ENCODE measurements at places on chromosomes 6 and 20. TPM values are rescaled to one million over a fixed set of nuclear protein-coding genes. Genes with fewer than 3 reads are reported as not detected.

FAM184A gene
- total RNA-seq = 30.4 TPM

GPX6 gene
- total RNA-seq = not detected

ROS1 gene
- not detected for total RNA-seq

CDH22 gene
- 3.1 TPM for total RNA-seq

MEI4 gene
- total RNA-seq = 0.73 TPM

PPP1R16B gene
- total RNA-seq = 13.0 TPM

FAXC gene
- total RNA-seq = 36.3 TPM

SYTL3 gene
- 2.4 TPM for total RNA-seq

MYT1 gene
- 17.2 TPM for total RNA-seq

KCNQ2 gene
- total RNA-seq = 116 TPM

C4A gene
- total RNA-seq = 13.5 TPM

TAAR2 gene
- not detected for total RNA-seq

RIMS4 gene
- total RNA-seq = 25.8 TPM

GNRH2 gene
- total RNA-seq = not detected

MACROD2 gene
- 58.1 TPM for total RNA-seq

HS3ST5 gene
- 7.4 TPM for total RNA-seq

RBM12 gene
- total RNA-seq = 79.5 TPM

FAM217A gene
- not detected for total RNA-seq

SNX5 gene
- total RNA-seq = 79.8 TPM

DNA sequence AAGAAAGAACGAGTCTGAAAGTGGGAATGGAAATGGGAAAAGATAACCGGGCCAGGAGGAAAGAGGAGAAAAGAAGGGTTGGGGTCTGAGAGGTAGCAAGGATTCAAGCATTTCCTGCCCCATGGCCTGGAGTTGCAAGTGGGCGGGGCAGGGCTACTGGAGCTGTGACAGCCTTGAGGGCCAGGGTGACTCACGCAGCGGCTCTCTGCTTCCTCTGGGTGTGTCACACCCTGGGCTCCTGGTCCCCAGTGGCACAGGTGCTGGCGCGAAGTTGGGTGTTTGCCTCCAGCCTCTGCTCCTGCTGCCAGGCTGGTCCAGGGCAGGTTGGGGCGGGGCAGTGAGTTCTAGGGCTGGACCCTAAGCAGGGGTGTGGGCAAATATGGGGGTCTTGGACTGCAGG lies 3.3 kb upstream of the ULBP3 start:
- DNase-seq = no peak

DNA sequence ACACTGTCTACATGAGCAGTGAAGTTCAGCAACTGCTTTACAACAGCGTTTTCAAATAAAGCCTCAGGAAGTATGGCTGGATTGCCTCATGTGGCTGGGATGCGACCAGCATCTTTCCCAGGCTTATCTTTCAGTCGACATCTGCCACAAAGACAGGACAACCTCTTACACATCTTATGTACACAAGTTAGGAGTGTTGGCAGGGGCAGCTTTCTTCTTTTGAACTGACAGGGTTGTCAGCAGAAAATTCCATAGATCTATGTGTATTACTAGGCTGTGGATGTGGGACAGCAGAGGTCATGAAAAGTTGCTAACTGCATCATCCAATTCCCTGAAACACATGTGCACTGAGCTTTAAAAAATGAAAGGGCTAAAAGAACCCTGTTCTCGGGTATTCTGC lies 48.1 kb downstream of the PLAGL1 start:
- DNase-seq = no peak

- DNase-seq = no peak
These were observed 1101.3 kb downstream of the GRIK2 start for GRCh38 chr6:102494808-102495207.

DNA sequence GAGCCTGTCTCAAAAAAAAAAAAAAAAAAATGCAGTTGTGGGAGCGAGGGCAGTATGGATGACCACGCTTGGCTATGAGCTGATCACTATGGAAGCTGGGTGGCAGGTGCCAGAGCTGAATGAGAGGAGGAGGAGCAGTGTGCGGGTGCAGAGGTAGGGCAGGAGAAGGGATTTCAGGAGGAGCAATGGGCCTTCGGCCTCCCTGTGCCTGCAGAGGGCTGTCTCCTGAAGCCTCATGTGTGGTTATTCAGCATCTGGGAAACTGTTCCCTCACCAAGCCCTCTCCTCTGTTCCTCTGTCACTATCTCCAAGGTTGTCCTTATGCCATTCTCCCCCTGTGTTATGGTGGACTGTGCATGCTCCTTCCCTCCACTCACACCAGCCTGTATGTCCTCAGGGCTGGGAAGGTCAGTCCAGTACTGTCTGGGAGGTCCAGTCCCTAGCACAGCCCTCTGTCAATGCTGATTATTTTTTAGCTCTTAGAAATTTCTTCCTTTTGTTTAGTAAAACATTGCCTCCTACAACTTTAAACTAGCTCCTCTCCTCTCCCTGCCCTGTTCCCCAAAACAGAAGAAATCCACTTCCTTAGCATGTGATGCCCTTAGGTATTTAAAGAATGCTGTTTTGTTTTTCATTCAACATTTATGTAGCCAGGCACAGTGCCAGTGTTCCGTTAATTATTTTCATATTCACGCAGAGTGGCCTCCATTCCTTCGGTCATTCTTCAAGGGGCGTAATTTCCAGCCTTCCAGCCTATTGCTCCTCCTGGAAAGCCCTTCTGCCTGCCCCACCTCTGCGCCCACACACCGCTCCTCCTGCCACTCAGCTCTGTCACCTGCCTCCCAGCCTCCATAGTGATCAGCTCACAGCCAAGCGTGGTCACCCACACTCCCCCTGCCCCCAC lies 48.9 kb downstream of the CNBD2 start:
- DNase-seq = no peak

GRCh38 chr6:43943099-43943766 lies 173.2 kb downstream of the VEGFA start:
- no peak for DNase-seq

DNA sequence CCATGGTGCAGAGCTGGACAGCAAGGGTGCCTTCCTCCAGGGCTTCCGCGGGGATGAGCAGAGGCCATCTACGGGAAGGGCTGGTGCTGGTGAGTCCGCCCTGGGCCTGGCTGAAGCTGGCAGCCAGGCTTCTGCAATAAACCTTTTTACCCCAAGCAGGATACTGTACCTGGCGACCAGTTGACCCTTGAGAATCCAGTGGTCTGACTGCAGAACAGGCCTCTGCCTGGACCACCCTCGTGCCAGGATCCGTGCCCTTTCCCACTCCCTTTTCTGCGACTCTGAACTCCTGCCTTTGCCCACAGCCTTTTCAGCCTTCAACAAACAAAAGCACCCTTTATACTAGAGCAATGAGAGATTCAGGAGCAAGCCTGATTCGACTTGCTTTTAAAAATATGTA lies 18.9 kb downstream of the CDH26 start:
- no peak for DNase-seq

GRCh38 chr6:86723729-86724128 lies 213.6 kb upstream of the HTR1E start:
- DNase-seq = no peak

- DNase-seq = no peak
These were observed at the start of gene DSP for GRCh38 chr6:7541175-7542064. Gene DSP, plus strand, starts transcription at chr6:7541671. Its CDS starts 245 bp downstream, at chr6:7541916.

- no peak for DNase-seq
These were observed 68.5 kb upstream of the SRSF6 start for GRCh38 chr20:43389211-43389610.

GRCh38 chr6:34229877-34230276 lies 6.8 kb upstream of the HMGA1 start:
- no peak for DNase-seq

DNA sequence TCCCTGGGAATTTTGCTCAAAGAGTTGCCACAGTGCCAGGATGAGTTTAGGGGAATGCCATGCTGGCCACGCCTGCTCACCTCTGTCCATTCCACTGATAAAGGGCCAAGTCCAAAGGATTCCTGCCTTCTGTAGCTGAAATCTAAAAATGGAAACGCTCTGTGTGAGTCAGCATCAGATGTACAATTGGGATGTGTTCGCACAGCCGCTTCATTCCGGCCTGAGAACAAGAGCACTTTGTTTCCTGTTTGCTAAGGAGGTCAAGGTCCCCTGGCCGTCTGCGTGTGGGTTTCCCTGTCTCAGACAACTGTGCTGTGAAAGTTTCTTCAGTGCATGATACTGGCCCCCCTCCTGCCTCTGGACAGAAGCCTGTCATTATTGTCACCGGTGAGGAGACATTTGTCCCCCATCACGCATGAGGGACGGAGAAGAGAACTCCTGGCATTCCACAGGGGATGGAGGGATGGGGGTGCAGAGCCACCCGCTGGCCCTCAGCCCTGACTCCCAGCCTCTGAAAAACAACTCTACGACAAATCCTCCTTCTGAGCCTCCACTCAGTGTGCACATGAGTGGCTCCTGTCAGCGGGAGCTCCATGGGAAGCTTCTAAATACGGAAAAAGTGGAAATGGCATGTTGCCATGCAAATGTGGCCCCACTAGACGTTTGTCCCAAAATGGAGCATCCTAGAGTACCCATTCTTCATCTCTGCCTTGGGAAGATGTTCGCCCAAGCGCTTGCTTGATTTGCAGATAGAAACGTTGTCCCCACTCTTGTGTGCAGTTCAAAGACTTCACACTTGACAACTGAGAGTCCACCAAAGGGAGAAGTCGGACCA lies 143.5 kb upstream of the AFDN start:
- DNase-seq = no peak

GRCh38 chr20:37928996-37929682 lies 26.2 kb downstream of the VSTM2L start:
- DNase-seq = no peak

DNA sequence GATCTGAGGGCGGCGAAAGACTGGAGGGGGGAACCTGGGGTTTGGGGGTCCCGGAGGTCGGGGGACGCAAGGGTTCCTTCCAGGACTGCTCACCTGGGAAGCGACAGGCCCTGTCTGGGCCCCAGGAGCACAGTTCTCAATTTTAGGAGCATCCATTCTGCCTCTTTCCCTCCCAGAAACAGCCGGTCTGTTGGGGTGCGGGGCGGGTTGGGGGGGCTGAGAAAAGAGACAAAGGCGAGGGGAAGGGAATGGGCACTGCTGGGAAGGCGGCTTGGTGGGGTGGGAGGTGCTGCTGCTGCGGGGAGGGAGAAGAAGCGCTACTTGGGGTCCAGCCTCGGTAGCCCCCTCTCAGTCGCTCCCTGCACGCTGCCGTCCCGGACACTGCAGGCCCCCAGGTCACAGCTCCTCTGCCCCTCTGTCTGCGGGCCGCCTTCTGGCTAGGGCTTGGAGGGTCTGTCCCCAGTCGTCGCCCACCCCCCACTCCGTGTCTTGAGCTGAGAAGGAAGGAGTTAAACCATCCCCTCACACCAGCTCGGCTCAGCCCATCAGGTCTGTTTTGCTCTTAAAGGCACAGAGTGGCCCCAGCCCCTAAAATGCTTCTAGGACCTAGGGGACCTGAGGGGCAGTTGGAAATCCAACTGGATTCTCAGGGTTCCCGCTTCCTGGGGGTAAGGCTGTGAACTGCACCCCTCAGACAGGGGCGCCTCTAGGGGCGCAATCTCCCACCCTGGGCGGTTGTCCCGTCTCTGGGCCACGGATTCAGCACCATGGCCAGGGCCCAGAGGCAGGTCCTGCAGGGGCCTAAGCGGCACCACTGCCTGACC lies 690 bp downstream of the GDAP1L1 start:
- DNase-seq = peak; percentile 28

DNA sequence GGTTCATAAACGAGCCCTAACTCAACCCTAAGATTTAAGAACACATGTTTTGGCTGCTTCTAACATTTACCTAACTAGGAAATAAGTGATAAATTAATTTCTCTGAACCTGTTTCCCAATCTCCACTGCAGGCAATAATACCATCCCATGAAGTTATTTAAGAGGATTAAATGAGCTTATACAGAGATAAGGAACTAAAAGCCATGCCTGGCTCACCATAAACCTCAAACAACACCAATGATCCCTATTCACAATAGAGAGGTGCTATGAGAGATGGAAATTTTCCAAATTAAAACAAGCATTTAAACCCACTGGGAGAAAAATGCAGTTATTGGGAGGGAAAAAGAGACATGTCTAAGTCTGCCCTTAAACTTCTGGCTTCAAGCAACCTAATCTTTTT lies 33.9 kb upstream of the KLHL31 start:
- no peak for DNase-seq

DNA sequence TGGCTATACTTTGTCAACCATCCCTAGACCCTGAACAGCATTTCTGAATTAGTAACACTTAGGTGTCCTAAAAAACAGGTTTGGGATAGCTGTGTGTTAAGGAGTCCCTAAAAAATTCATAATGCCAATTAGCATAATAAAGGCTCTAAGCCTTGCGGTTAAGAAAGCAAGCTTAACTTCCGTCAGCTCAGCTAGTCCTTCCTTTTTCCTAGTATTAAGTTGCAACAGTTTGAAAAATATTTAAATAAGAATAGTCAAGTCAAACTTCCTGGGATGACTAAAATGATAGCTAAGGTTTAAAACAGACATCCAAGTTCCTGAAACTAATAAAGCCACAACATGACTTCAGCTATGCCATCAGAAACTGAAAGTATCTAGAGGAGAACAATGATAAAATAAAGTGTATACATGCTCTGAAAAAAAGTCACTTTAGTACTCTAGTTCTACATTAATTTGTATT lies 3.5 kb downstream of the AKIRIN2 start:
- no peak for DNase-seq

DNA sequence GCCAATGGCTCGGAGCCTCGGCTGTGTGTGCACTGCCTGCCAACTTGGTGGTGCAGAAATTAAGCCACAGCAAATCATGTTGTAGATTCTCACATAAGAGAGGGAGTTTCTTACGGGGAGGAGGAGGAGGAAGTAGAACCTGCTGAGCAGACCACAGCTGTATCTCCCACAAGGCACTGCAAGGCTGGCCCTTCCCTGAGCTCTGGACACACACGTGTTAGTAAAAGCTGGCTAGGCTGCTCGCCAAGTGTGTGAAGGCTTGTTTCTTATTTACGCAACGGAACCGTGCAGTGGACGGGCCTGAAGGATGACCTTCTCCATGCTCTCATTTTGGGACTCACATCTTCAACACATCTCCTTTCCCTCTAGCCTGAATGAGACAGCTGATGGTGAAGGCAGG lies 15.7 kb upstream of the QKI start:
- DNase-seq = no peak

DNA sequence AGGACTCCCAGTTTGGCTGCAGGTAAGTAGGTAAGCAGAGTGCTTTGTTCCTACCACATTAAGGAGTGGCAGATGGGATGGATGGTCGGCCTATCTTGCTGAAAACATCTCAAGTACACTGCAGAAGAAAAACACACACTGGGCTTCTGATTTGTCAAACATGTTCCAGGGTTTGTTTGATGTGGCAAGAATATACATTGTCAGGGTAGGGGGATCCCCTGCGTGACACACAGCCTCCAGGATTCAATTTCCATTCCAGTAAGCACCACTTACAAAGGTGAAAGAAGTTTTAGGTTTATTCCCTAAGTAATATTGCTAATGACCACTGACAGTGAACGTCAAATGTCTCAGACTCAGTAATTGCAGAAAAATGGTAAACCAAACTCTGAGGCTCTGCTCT lies 26.0 kb upstream of the KIF16B start:
- no peak for DNase-seq

- no peak for DNase-seq
These were observed 11.8 kb downstream of the NINL start for GRCh38 chr20:25573288-25574251.
